EH (cell line): ENCODE measurements at places on chromosomes 7 and 10.

DNA sequence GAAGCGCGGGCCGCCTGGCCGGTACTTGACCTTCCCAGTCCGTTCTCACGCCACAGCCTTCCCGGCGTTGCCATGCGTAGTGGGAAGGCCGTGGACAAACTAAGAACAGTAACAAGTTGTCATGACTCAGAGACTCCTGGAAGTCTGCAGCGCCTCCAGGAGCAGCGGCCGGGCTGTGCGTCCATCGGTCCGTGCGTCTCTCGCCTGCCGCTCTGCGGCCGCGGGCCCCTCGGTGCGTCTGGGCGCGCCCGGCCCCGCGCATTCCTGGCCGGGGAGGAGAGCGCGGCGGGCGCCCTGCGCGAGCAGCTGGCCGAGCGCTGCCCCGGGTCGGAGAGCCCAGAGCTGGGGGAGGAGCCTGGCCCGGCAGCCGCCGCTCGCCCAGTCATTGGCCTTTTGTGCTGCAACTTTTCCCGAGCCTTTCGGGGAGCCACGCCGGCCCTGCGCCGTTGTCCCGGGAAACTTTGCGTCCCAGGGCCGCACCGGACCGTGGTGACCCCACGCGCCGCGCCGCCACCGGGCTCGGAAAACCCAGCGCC, 123.7 kb downstream of the TACC2 start:
- DNase-seq, result peak; percentile 98

GRCh38 chr7:102313997-102314780, 27.5 kb downstream of the SH2B2 start:
- DNase-seq, result no peak

- DNase-seq, result no peak
Measured at GRCh38 chr10:841535-841934, 90.0 kb downstream of the LARP4B start.

DNA sequence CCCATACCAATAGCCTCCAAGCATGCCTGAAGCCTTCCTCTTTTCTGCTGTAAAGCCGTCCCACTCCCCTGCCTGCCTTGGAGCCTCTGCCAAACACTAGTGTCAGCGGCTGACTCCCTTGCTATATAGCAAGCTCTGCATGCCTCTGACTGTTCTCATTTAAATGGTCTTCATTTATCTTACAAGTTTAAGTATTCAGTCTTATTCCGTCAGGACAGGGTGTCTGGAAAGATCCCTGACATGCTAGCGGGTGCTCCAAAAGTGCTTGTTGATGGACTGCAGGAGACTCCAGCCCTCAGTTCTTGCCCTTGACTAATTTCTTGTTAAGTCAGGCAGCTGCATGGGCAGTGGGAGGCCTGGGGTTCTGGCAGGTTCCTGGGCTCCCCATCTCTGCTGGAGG, 298.7 kb downstream of the GFRA1 start:
- no peak for DNase-seq

GRCh38 chr10:58982470-58983239, 193.8 kb upstream of the PHYHIPL start:
- DNase-seq, result no peak

- DNase-seq, result no peak
Measured at GRCh38 chr10:104895541-104895940, 254.5 kb downstream of the SORCS3 start.

GRCh38 chr7:120990468-120991118, 2.1 kb downstream of the CPED1 start:
- peak; percentile 22 for DNase-seq

- no peak for DNase-seq
Measured at GRCh38 chr10:91804126-91804510, 5.9 kb downstream of the TNKS2 start.

DNA sequence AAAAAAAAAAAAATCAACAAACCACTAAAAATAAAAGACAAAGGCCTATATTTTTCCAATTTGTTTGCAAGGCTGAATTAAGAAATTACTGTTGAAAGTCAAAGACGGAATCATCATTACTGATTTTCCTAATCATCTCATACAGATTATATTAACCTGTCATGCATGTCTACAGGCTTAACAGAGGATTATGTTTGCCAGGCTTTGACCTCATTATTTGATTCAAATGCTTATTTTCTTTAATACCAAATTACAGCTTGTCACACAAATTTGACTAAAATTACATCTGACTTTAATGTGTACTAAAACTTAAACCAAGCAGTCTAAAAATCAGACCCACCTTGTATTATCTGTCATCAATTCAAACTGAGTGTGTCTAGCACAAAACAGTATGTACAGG, 21.2 kb downstream of the KIF5B start:
- no peak for DNase-seq

DNA sequence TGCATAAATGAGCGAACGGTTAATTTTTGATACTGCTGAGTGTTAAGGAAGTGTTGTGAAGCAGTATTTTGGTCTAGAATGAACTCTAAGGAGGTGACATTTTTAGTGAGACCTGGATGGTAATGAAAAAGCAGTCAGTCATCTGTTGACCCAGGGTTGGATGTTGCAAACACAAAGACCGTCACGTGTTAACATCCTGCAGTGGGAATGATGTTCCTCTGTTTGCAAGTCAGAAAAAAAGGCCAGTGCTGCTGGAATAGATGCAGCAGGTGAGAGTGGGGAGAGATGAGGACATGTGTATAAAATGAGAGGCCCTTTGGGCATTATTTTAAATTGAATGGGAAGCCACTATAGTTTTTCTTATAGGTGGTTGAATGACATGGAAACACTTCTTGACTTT, 39.3 kb downstream of the INSYN2A start:
- no peak for DNase-seq

- no peak for DNase-seq
Measured at GRCh38 chr10:3141351-3142005, 31.1 kb downstream of the PITRM1 start.

DNA sequence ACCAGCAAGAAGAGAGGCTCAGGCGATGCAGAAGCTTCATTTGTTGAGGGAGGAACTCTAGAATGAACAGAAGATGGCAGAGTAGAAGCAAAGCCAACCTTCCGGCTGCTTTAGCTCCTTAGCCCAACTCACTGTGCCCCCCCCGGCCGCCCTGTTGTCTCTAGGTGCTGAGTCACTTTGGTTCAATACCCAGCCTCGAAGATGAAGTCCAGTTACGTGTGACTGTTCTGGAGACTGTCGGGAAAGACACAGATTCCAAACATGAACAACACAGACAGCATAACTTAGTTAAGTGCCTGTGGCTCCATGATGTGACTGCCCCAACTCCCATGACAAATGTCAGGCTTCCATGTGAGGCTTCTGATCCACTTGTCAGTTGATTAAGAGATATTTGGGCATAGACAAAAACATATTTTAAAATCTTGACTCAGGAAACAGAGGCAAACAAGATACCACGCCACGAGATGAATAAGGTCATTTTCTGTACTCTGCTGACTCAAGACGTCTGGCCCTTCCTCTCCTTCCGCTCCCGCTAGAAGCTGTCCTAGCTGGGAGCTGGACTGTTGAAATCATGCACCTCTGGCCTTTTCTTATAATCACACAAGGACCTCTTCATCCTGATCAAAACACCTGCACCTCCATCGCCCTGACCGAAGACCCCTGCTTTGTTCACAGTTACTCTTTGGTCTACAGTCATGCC, 199.3 kb downstream of the FRMD4A start:
- DNase-seq, result no peak

DNA sequence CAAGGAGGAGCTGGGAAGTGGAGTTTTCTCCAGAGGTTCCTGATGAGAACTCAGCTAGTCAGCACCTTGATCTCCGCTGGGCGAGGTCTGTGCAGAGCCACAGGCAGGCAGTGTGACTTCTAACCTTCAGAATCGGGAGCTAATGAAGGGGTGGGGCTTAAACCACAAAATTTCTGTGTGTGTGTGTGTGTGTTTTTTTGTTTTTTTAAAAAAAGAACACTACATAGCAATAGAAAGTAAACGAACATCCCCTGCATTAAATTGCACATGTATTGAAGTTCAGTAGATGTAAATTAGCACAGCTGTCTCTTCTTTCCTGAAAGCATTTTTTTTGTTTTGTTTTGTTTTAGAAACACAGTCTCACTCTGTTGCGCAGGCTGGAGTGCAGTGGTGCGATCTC, 46.2 kb downstream of the RBM17 start:
- DNase-seq, result no peak

GRCh38 chr10:29324220-29324841, 35.5 kb downstream of the LYZL1 start:
- peak; percentile 23 for DNase-seq

DNA sequence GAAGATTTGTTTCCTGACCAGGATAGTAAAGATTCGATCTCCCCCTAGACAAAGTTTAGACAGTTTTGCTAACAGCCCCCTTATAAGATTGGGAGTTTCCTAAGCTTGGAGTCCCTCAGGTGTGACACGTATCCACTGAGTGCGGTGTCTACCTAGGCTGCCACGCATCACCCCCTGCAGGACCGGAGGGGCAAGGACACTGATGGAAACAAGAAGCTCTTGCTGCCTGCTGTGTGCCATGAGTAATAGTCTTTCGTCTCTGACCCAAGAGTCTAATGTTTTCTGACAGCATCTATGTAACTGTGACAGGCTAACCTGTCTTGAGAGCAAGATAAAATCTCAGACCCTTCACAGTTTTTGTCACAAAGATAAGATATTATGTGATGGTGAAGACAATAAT, 173.5 kb downstream of the SEMA3E start:
- DNase-seq, result peak; percentile 0

DNA sequence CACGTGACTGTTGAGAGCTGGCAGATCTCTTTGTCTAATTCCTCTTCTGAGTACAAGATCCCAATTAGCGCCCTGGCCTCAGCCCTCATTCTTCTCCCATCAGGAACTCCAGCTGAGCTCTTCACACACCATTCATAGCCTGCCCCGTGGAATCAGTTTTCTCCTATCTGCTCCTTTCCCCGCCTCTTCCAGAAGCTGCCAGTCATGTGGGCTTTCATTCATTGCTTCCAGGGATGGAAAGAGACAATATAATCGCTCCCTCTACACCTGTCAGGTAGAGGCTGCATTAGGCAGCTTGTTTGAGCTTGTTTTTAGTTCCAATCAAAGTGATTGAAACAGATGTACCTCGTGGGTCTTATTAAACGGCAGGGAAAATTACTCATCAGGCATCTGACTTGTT, 515.8 kb downstream of the TYW1 start:
- no peak for DNase-seq

DNA sequence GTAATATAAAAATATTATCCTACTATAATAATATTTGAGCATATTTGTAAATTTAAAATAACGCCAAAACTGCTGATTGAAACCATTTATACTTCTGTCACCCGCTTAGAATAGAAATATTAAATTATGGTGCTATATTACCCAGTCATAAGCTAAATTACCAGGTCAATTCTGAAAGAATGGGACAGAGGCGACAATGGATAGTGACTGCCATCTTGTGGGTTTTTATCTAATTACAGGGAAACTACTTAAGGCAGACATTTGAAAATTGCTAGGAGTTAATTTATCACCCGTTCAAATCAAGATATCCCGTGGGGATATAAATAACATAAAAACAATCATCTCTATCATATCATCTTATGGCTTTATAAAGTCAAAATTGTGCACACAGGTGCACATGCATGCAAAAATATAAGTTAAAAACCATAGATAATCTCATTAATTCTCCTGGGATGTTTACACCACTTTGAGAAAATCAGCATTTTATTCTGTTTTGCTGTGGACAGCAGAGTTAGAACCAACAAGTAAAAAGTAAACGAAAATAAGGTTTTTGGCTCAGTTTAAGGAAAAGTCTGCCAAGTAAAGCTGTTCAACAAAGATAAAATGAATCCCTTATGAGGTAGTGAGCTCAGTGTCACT, 41.3 kb upstream of the HPSE2 start:
- peak; percentile 37 for DNase-seq

GRCh38 chr7:116984511-116984910, 31.2 kb downstream of the ST7 start:
- DNase-seq, result no peak

- DNase-seq, result peak; percentile 23
Measured at GRCh38 chr10:68192113-68192512, 39.8 kb downstream of the ATOH7 start.

DNA sequence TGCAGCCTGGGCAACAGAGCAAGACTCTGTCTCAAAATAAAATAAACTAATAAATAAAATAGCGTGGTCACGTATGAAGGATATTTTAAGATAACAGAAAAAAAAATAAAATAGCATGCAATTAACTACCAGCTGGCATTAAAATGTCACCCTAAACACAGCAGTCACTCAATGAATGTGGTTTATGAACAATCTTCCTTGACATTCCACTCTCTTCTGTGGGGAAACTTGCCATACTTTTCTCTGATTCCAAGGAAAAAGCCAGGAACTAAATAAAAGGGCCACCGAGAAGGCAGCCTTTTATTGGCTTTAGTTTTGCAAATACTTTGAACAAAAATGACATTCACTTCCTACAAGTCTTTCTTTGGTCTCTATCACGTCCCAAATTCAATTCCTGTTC, 266.6 kb downstream of the PARD3 start:
- DNase-seq, result peak; percentile 61

- DNase-seq, result no peak
Measured at GRCh38 chr10:70295321-70295720, 11.5 kb upstream of the NPFFR1 start.

DNA sequence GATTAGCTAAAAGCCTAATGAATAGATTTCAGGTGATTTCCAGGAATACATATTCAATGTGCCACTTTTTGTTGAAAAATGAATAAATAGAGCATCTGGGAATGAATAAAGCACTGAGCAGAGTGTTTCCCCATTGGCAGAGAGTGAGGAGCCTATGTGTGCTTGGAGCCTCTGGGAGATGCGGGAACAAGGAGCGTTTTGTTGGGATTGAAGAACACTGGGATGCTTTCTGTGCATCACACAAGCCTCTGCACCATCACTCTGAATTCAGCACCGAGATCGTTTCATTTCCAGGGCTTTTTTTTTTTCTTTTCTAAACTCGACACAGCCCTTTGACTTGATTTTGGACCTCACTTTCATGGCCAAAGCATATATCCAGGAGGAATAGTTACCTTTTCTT, 111.4 kb downstream of the BAMBI start:
- DNase-seq, result no peak

- DNase-seq, result no peak
Measured at GRCh38 chr10:49349390-49349789, 46.5 kb downstream of the DRGX start.

GRCh38 chr10:75408911-75409885, 7.6 kb upstream of the ZNF503 start:
- peak; percentile 63 for DNase-seq

DNA sequence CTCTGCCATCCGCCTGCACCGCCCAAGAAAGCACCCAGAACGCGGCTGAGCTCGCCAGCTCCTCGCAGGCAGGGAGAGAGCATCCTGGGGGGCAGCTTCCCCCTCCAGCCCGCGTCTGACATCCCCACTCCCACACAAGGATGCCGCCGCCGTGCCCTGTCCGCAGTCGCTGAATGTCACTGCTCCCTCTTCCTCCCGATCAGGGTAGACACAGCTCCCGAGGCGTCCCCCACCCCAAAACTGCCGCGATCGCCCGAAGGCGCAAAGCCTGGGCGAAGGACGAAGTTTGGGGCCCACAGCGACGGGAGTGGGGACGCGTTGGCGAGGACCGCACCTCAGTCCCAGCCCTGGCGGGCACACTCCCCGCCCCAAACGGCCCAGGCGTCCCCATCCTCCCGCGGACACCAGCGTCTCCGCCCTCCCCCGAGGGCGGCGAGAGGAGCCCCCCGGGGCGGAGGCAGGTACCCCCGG, 1.5 kb upstream of the KAT6B start:
- peak; percentile 35 for DNase-seq
